Ovary (tissue), 10 donors: ENCODE measurements at places on chromosomes 3 and 15. TPM values are rescaled to one million over a fixed set of nuclear protein-coding genes. Genes with fewer than 3 reads are reported as not detected.

- no peak for DNase-seq
Observed at GRCh38 chr3:157705258-157705657, 202.0 kb upstream of the VEPH1 start.

DNA sequence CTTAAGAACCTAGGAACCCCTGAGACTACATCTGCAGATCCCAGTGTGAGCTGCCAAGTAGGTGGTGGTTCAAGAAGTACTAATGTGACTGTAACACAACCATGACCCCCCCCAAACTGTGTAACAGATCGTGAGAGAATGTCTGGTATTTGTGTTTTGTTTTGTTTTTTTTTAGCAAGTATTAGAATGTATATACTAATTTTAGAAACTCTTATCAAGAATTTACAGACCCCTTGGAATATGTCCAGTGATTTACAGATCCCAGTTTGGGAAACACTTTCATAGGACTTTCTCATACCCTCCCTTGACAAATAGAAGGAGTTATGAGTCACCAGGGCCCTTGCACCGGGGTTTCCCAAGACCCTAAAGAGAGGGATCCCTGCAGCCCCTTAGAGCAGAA, 79.8 kb downstream of the SEMA5B start:
- no peak for DNase-seq

Gene PLSCR2
- not detected for total RNA-seq

GRCh38 chr3:190034446-190034845, 86.3 kb downstream of the P3H2 start:
- DNase-seq: no peak

Gene FOXB1
- not detected for total RNA-seq

GRCh38 chr15:50411870-50412269, 12.3 kb upstream of the USP8 start:
- no peak for DNase-seq

Gene HRH1
- total RNA-seq: 4.1 TPM

DNA sequence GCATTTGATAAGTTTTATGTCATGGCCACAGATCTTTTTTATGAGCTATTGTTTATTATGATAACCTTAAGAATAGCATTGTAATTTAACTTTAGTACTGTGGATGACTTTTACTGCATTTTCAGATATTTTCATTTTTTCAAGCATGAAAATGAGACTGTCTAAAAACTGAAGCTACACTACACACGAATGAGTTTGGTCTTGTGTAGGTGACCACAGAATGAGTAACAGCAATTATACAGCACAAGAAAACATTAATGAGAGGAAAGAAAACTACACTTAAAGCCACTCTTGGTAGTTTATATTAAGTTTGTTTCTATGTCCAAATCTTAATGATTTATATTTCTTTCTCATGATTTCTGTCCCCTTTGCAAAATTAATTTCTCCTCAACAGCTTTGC, 809.2 kb downstream of the NAALADL2 start:
- no peak for DNase-seq

DNA sequence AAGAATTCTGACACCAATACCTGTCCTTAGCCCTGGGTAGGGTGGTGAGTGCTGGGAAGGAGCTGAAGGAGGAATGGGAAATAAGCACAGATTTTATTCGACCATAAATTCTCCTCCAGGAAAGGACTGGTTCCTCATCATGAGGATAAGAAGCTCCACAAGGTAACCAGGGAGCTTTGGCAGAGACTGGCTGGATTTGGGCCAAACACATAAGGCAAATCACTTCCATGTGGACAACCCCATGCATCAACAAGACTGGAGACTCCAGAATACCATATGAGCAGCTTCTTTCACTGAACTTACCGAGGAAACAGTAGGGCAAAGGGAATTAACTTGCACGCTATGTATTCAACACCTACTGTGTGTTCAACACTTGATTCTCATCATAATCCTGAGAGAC, 312.5 kb downstream of the NTRK3 start:
- DNase-seq: no peak

GRCh38 chr3:43727930-43728329, 37.2 kb downstream of the ABHD5 start:
- DNase-seq: no peak

DNA sequence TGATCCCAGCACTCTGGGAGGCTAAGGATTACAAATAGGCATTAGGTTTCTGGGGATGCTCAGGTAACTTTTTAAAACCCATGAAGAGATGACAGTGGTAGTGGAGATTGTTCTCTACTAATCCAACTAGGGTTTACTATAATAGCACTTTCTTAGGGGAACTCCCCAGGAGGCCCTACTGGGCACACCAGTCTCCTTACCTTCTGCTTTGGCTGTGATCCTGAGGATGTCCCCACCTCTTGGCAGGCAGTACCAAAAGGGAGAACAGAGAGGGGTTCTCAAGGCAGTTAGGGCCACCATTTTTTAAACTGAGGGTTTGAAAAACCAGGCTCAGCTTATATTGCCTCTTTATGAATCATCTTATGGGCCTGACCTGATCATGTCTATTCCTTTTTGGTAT, 15.0 kb upstream of the FBXL22 start:
- DNase-seq: no peak

Gene SGO1
- 0.11 TPM for total RNA-seq
